Cardiac ventricle fibroblast (primary cell): ENCODE measurements at places on chromosomes 7 and 10. TPM values are rescaled to one million over a fixed set of nuclear protein-coding genes. Genes with fewer than 3 reads are reported as not detected.

Gene PIP
- not detected in 2 replicates for total RNA-seq

Gene CRHR2
- not detected in 2 replicates for total RNA-seq

Gene AKR1C2
- 141 and 144 TPM in 2 replicates for total RNA-seq

Gene OPALIN
- total RNA-seq: not detected in 2 replicates
